ENCODE measurements at places on chromosomes 5 and 9.

- DNase-seq = no peak
Measured at GRCh38 chr9:37295796-37296195, 126.7 kb upstream of the GRHPR start.

GRCh38 chr9:127578952-127579853 is 32.9 kb upstream of the STXBP1 start:
- DNase-seq = peak; percentile 96

DNA sequence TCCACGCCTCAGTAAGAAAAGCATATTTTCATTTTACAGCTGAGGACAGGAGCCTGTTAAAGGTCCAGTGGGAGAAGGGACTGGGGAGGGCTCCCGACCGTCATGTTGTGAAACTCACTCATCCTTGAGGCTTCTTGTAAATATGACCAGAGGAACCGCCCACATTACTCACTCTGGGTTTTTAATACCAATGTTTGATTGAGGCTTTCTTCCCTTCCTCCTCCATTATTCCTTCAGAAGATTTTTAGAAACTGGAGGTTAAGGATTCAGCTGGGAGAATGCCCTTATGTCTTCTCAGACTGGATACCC is 61.4 kb upstream of the GLRX start:
- peak; percentile 75 for DNase-seq

DNA sequence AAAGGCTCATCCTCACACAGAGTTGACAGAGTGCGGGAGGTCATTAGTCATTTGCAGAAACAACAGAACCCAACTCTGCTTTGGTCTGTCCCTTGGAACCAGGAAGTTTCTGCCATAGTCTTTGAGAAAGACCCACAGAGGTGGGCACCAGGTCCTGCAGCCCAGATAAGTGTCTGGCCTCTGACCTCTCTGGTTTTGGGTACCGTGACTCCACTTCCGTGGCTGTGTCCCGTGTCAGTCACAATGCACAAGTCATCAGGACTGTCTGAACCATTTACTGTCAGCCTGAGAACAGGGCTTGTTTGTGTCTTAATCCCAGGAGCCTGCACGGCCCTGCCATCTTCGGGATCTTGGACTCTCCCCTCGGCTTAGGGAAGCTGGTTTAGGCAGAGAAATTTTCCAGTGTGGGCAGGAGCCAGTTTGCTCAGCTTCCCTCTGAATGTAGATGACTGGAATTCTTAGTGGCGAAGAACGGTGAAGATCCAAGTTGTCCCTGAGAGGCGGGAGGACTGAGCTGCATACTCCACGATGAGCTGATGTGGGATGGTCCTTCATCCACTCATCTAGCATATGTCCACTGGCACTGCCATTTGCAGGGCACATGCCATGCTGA is 11.9 kb downstream of the GSN start:
- no peak for DNase-seq

DNA sequence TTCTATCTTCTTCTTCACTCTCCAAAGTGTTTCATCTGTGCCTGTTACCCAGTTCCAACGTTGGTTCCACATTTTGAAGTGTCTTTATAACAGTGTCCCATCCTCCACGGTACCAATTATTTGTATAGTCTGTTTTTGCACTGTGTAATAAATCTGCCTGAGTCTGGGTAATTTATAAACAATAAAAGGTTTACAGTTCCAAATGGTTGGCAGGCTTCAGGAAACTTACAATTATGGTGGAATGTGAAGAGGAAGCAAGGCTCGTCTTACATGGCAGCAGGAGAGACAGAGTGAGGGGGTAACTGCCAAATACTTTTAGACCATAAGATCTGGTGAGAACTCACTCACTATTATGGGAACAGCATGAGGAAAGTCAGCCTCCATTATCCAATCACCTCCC is 465.4 kb upstream of the CDH9 start:
- DNase-seq = no peak

DNA sequence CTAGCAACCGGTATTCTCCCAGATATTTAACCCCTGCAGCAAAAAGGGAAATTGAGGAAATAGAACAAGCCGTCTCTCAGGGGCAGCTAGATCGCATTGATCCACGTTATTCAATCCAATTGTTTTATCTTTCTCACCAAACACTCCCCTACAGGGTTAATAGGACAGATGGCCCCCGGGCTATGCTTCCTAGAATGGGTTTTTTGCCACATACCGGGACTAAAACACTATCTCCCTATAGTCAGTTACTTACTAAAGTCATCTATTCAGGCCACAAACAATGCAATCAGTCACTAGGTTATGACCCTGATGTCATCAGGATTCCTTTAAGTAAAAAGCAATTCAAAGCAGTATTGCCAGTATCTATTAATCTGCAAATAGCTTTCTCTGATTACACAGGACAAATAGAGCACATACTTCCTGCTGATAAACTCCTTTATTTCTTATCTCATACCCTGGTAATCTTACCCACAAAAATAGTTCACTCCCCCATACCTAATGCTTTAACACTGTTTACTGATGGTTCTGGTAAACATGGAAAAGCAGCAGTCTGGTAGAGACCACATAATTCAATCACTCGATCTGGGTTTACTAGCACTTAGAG is 159.0 kb downstream of the CPLANE1 start:
- DNase-seq = no peak

- DNase-seq = no peak
Measured at GRCh38 chr5:178123094-178123965, 7.5 kb upstream of the RMND5B start.

Data from bronchial epithelial cell (primary cell).